Trophoblast cell (in vitro differentiated cells and primary cell): ENCODE measurements at places on chromosomes 1 and 21.

DNA sequence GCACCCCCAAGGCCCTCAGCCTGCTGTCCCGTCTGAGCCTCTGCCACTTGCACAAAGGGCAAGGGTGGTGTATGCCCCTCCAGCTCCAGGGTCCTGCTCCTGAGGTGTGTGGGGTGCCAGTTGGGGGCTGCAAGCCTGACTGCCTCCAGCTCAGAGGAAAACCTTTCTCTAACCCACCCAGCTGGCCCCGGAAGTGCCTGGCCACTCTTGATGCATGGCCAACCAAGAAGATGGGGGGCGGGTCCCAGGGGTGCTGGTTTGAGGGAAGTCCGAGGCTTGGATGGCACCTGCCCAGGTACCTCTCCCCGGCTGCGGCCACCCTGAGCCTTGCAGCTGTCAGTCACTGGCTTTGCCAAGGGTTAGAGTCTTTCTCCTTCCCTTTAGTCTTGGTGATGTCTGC, 112.6 kb upstream of the TMPRSS2 start:
- DNase-seq = no peak

- DNase-seq = no peak
These were observed 105.8 kb downstream of the GLIS1 start for GRCh38 chr1:53633073-53633704.

GRCh38 chr1:223714421-223714724, 2.0 kb downstream of the CAPN2 start:
- DNase-seq = no peak

GRCh38 chr1:178094739-178095645, 1.1 kb downstream of the RASAL2 start:
- DNase-seq = peak; percentile 72
